ENCODE measurements at places on chromosomes 13 and 19.
A peak's percentile ranks its signal among the peaks of the same experiment; 100 is the strongest.

GRCh38 chr19:31113293-31113692 lies 235.9 kb downstream of the TSHZ3 start:
- DNase-seq, result no peak

DNA sequence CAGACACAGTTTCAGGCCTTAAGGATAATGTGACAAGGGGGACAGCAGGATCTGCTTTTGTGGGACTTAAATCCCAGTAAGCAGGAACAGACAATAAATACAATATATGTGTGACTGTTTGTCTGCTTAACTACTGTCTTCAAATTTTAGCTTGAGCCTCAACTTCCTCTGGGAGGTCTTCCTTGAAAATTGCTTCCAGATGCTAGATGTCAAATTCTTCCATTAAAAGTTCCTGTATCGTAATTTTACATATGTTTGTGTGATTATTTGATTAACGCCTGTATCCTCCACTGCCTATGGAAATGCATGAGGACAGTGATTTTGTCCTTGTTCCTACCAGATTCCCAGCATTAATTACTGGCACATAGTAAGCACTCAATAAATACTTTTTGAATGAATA lies 385.5 kb downstream of the NDFIP2 start:
- no peak for DNase-seq

DNA sequence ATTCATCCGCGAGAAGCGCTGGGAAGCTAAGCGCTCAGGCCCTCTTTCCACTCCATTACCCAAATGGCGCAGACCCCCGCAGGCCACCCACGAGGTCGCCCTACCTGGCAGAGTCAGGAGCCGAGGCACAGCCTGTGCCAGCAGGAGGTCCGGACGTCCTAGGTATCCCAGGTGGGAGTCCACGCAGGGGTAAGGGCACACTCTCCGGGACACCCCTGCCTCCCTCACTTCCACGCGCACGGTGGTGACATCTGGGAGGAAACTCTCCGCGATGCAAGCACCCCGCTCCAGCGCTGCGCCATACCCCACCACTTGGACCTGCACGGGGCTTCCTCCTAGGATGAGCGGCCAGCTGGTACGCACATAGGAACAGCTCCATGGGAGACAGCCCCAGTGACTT lies 95.1 kb upstream of the ARHGEF7 start:
- DNase-seq, result no peak

DNA sequence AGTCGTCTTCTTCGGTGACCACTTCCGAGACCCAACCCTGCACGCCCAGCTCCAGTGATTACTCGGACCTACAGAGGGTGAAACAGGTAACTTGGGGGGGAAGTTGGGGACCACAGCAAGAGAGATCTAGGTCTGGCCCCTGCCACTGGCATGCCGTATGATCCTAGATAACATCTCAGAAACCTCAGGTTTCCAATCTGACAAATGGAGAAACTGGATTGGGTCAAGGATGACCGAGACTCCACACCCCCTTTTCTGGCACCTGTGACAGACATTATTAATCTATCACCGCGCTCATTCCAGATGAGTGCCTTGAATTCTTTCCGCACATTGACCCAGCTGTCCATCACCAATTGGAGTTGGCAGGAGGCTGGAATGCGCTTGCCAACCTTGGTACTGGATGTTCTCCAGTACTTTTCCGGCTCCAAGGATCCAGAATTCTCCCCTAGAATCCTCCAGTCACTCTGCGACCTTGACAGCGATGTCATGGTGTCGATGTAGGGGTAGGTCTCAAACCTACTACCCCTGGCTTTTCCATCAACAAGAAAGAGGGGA lies 17.4 kb downstream of the VASP start:
- no peak for DNase-seq

GRCh38 chr19:47650700-47651099 lies 41.8 kb downstream of the BICRA start:
- no peak for DNase-seq

GRCh38 chr13:85148009-85148408 lies 651.2 kb downstream of the SLITRK6 start:
- no peak for DNase-seq

DNA sequence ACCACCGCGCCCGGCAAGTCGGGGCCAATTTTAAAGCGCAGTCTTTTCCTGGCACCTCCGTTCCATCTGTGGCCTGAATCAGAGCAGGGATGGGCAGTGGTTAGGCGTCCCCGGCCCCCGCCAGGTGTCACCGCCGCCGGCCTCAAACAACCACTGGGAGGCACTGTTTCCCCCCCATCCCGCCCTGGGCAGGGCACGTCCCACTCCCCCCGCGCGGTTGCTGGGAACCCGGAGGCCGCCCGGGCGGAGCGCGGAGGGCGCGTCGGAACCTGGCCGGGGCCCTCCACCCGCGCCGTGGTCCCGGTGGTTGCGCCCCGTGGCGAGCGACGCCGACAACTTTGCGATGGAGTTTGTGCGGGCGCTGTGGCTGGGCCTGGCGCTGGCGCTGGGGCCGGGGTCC lies at the start of gene GRIN3B:
Gene GRIN3B (plus strand): TSS at position 325 of the 400 bp plus-strand sequence. CDS start 19 bp downstream, at position 344.
- DNase-seq, result peak; percentile 37

GRCh38 chr13:95527955-95528354 lies 24.6 kb upstream of the CLDN10 start:
- no peak for DNase-seq

GRCh38 chr13:34358811-34359513 lies 541.0 kb downstream of the RFC3 start:
- DNase-seq, result no peak

DNA sequence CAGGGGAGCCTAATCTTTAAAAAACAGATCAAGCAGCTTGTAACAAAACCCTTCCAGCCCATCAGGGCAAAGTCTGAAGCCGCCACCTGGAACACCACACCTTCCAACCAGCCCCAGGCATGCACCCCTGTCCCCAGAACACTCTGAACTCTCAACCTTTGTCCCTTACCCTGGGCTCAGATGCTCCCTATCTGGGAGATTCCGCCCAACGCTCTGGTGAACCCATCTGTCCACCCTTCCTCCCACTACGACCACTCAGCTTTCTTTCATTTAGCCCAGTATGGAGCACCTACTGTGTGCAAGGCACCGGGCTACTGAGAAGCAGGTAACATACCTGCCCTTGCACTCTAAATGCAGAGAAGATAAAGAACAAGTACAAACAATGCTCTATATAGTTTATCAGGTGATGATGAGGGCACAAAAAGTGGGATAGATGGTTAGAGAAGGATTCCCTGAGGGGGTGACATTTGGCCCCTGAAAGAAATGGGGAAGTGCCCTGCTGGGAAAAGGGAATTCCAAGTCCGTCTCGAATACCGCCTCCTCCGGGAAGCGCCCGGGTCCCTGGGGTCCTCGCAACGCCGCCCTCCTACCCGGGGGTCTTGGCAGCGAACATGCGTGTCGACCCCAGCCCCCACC lies 629 bp downstream of the PEPD start:
- DNase-seq, result no peak

DNA sequence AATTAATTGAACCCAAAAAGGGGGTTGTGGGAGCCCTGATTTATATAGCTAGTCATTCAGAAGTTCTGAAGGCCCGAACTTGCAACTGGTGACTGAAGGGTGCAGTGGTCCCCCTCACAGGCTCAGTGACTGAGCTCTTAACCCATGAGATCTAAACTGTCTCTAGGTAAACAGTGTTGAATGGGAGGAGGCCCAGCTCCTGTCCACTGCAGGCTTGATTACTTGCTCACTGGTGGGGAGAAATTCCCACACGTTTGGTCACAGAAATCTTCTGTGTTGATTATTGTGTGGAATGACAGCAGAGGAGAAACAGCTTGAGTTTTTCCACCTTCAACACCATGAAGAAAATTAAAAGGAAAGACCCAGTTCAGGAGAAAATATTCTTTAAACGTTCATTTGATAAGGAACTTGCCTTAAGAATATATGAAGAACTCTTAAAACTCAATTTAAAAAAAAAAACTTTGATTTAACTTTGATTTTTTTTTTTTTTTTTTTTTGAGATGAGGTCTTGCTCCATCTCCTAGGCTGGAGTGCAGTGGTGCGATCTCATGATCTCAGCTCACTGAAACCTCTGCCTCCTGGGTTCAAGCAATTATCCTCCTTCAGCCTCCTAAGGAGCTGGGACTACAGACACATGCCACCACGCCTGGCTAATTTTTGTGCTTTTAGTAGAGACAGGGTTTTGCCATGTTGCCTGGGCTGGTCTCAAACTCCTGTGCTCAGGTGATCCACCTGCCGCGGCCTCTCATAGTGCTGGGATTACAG lies 249.3 kb downstream of the UQCRFS1 start:
- DNase-seq, result no peak

- DNase-seq, result no peak
These were observed 560.2 kb upstream of the SPRY2 start for GRCh38 chr13:80901111-80901510.

DNA sequence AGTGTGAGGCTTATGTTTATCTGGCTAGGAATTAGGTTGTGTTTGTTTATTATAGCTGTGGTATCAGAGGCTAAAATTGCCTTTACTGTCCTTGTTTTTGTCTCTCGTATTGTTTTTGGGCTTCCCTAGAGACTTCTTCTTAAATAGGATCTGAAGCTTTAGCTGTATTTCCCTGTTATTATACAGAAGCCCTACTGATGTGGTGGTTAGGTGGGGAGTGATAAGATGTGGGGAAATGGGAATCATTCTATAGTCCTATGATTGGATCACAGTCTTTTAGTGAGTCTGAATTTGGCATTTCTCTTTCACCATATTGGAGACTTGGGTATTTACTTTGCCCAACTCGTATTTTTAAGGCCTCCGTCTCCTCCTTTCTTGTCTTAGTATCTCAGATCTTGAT lies 8.3 kb upstream of the KL start:
- no peak for DNase-seq

DNA sequence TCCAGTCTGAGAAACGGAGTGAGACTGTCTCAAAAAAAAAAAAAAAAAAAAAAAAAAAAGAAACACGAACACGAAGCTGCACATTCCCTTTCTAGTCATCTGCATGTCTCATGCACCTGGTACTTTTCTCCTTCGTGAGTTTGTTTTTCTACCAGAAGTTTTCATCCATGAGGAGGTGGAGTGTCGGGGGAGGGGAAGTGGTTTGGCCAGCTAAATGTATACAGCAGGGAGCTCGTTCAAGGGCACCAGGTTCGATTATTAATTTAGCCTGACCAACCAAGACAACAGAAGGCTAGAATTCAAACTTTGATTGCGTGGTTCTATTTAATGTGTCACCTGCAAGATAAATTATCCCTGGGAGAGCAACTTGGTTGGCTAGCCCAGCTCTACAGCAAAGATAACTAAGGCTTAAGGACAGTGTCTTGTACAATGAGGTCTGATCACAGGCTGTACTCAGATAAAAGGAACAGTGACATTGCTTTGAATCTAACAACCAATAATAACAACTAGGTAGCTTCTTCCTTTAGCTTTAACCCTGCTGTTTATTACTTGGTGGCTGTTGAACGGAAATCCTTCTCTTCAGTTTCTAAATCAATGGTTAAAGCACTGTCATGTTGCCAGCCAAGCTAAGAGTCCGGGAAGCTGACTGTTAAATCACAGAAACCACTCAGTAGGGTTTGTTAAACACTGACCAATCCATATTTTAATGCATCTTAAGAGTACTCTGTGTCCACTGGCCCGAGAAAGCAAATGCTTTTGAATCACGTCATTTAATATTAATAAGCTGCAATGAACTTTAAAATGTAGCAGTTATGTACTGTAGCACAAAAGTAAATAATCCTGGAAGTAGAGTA lies 98.4 kb upstream of the STARD13 start:
- DNase-seq, result no peak

GRCh38 chr19:27657271-27658051 lies 1555.5 kb downstream of the UQCRFS1 start:
- no peak for DNase-seq

DNA sequence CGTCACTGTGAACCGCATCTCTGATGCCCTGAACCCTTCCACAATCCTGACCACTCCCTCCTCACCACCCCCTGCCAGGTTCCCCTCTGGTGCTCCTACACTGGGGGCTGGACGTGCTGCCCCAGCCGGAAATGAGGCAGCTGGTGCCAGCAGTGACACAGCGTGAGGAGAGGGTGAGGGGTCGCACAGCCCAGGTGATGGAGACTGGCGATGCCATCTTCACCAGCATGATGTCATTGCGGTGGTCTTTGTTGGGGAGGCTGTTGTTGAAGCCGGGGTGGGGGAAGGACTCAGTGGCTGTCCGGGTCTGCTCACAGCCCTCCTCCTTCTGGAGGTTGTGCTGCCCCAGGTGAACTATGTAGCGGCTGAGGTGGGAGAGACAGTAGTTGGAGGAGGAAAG lies 2.5 kb downstream of the KLK11 start:
- DNase-seq, result no peak

- DNase-seq, result no peak
These were observed 9.5 kb downstream of the IL4I1 start for GRCh38 chr19:49887037-49887664.

GRCh38 chr13:108225440-108225839 lies 7.2 kb downstream of the ABHD13 start:
- no peak for DNase-seq

DNA sequence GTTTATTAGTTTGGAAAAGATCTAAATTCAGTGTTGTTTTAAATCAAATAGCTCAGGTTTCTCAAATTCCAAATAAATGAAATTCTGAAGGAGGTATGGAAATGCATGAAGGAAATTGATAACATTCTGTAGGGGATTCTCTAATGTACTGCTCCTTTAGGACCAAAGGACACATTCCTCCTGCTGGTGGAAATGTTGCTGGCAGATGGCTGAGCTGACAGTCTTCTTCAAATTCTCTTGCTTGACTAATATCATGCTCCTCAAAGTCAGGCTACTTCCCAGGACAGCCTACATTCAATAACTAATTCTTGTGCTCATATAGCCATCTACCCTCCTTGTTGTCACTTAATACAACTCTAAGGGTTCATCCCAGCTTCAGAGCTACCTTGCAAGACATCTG lies 1118.5 kb downstream of the PCDH9 start:
- DNase-seq, result no peak

- no peak for DNase-seq
These were observed 23.4 kb downstream of the SIPA1L3 start for GRCh38 chr19:37930416-37930815.

- DNase-seq, result no peak
These were observed 553.4 kb upstream of the KLF12 start for GRCh38 chr13:74687442-74688182.

- no peak for DNase-seq
These were observed 160.0 kb downstream of the RBM26 start for GRCh38 chr13:79245937-79246577.

DNA sequence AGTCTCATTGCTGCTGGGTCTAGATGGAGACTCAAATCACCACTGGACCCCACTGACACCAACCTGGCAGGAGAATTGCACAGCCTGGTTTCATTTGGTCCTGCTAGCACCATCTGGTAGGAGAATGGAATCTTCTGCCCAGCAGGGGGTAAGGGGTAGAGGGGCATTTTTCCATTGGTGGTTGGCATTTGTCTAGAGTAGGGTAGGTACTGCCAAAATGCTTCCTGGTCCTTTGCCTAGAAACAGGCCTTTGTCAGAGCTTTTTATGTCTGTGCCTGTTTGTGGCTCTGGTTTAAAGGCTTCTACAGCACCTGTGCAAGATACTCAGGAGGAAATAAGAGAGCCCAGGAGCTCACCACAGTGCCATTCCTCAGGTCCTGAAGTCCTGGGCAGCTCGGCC lies 121.3 kb downstream of the KCTD12 start:
- DNase-seq, result no peak
